ENCODE measurements at places on chromosomes 13 and 19.

DNA sequence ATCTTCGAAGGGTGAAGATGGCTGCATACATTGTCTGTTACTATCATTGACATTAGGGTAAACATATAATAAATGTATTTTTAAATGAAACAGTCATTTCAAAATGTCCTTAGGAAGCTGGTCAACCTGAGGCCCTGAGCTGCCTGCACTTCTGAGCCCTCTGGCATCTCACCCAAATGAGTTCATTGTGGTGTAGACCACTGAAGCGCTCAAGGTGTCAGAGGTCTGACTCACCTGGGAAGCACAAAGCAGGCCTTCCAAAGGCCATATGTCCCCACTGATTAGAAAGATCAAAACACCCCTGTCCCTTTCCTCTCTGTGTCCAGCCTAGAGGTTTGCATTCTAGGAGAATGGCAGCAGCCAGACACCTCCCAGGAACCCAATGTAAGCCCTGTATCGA, 59.6 kb downstream of the COL4A2 start:
- DNase-seq: no peak

GRCh38 chr13:39099231-39099630, 61.0 kb downstream of the NHLRC3 start:
- no peak for DNase-seq

DNA sequence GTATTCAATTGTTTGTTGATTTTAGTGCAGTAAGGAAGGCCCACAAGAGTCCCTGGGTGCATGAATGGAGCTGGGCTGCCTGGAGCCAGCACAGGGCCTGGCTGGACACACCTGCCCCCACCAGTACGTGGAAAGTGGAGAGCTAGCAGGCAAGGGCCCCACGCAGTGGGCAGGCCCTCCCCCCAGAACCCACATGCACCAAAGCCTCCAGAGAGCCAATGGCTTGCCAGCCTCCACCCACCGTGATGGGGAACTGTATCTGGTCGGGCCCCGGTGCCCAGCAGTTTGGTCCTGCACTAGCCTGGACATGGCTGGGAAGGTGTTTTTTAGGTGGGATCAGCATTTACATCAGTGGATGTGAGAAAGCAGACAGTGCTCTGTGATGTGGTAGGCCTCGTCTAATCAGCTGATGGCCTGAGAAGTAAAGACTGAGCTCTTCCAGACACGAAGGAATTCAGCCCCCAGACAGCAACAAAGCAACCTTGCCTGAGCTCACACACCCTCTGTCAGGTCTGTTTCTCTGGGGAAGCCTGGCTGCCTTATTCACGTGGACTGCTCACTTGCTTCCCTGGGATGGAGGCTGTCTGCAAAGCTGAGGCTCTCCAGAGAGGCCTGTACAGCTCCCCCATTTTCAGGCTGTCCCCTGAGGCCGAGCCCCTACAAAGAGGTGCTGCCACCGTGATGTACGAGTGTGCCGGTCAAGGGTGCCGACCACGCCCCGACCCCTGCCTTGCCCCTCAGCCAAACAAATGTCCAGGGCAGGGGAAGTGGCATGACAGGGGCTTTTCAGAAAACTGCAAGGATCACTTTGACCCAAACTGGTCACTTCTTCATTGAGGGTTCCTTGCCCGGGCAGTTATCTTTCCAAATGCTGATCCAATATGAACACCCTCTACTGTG, 27.5 kb downstream of the RAB20 start:
- no peak for DNase-seq

- DNase-seq: no peak
These were observed 958 bp upstream of the OBI1 start for GRCh38 chr13:78659732-78660494.

DNA sequence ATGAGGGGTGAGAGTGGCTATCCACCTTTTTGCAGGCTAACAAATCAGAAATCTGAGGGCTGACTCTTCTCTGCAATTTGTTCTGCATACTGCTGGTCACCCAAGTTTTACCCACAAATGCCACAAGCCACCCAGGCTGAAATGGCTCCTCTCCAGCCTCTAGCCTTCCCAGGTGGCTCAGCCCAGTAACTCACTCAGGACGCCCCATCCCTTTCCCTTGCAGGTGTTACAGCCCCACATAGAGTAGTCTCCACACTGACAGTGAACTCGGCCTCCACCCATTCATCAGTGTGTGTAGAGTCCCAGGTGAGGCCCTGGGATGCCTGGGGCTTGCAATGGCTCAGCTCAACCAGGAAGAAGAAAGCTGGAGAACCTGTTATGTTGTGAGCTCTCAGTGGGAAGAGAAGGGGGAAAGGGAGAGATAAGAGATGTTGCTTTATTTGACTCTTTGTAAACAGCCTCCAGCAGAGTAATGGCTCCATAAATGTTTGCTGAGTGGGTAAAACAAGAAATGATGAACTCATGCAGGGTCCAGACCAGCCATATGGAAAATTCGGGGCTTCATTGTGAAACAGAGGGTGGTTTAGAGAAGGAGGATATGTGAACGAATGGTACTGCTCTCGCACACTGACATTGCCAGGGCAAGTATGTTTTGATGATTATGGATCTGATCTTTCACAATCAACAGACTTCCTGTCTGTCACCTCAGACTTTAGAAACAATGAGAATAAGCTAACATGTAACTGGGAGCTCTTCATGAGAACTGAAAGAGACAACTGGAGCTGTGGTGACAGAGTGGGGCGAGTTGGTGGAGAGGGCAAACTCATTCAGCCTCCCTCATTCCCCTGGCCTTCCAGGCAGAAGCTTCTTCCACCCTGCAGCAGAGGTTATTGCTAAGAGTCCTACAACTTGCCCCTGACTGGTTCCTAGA, 74.2 kb upstream of the RFC3 start:
- DNase-seq: no peak

DNA sequence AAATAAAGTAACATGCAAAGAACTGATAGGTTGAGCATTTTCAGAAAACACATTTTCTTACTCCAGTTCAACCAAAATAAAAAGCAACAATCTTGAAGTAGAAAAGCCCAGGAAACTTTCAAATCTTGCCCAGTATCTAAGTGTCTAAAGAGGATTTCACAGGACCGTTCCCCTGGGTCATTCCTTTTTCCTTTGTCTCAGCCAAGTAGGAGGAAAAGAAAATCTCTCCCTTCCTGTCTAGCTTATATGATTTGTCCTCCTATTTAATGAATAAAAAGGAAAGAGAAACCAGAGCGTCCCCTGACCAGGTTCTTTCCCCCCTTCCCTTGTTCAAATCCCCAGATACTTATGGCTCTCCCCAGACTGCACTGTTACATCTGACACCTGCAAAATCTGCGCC, 248.0 kb downstream of the KCTD12 start:
- DNase-seq: no peak

DNA sequence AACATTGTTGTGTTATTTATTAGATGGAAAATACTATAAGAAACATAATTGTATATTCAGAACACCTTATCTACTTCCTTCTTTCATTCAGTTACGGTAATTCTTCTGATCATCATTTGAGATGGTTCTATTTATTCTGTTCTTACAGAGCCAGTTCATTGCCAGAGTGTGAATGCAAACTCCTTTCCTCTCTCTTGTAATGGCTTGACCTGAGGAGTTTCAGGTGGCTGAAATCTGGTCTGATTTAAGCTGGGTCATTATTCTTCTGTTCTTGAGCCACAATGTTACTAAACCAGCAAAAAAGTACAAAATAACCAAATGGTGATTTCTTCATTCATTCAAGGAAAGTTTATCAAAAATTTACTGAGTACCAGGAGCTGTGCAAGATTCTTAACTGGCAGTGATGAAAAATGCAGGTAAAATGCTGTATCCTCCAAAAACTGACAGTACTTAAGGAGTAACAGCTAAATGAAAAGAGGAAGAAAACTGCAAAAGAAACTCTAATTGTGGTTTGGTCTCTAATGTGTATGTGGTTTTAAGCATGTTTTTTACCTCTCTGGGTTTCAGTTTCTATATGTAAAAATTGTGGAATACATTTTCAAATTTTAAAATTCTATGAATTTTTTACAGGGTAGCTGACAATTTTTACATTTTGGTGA, 182.4 kb upstream of the UFM1 start:
- no peak for DNase-seq

DNA sequence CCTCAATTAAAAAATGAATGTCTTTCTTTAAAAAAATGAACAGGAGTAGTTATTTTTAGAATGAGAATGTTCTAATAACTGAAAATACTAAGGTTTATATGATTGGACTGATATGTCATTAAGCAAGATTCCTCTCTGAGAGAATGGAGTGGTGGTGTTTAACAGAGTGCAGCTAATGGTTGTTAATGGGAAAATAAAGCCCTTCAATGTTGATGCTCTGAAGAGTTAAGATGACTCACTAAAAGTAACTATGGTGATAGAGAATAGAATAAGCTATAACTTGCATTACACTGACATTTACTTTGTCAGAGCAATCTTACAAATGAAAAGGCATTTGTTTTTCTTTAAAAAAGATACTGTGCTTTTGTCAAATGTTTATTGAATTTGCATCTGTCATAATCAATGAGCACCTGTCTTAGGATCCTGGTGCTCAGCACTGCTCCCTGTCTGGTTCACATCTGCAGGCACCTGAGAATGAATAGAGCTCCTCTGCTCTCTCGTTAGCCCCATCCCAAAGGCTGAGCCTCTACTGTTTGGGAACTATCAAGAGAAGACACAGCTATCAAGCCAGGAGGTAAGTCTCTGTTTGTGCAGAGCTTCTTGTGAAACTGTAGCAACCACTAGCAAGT, 15.1 kb downstream of the PABPC3 start:
- no peak for DNase-seq

DNA sequence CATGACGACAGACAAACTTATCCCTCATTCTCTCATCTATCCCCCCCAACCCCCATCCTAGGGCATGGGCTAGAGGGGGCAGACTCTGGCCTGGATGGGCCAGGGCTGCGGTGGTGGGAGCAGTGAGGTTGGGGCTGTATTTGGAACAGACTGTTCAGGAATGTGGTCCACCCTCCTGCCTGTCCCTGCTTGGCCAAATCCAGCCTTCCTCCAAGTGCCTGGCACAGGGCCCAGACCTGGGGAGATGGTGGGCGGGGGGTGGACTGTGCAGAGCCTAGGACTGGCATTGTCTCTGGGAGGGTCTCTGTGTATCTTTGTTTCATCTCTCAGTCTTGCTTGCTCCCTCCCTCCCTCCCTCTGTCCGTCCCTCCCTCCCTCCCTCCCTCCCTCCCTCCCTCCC, 14.2 kb downstream of the EGLN2 start:
- DNase-seq: no peak

- no peak for DNase-seq
These were observed 18.0 kb downstream of the ZNF91 start for GRCh38 chr19:23377276-23377675.

DNA sequence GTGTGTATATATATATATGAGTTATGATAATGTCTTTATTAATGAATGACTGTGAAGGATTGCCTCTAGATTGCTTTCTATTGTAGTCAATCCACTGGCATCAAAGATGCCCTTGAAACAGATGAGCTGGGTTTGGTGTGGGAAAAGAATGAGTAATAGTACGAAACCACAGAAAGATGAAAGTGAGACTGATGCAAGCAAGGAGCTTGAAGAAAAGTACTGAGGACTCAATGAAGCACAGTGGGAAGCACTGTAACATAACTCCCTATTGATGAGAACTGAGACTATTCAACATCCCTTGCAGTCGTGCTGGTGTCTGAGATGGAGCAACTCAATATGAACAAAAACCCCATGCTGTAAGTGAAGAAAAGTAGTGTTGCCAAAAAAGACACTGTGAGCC, 1794.2 kb downstream of the SLITRK5 start:
- DNase-seq: no peak

Data from activated T-helper 1 cell treated with Interleukin-2 at 50 U/mL for 16 hours (primary cell).